Articular chondrocyte of knee joint (primary cell): ENCODE measurements at places on chromosomes 5 and 9. TPM values are rescaled to one million over a fixed set of nuclear protein-coding genes. Genes with fewer than 3 reads are reported as not detected.

Gene KYAT1
- 2.9 TPM in 2 replicates for total RNA-seq

Gene FBXW11
- 71.2 and 84.3 TPM in 2 replicates for total RNA-seq

Gene DPYSL3
- total RNA-seq: 111 and 122 TPM in 2 replicates

Gene GARIN3
- not detected in 2 replicates for total RNA-seq

Gene SHOC1
- total RNA-seq: 0.11 and 0.13 TPM in 2 replicates

Gene SUSD3
- 2.7 and 7.2 TPM in 2 replicates for total RNA-seq

Gene MCC
- 39.5 and 43.6 TPM in 2 replicates for total RNA-seq

Gene LECT2
- total RNA-seq: not detected in 2 replicates
